ENCODE measurements at places on chromosomes 3 and 15.

GRCh38 chr3:139948467-139948866 is 13.5 kb downstream of the CLSTN2 start:
- DNase-seq = no peak

DNA sequence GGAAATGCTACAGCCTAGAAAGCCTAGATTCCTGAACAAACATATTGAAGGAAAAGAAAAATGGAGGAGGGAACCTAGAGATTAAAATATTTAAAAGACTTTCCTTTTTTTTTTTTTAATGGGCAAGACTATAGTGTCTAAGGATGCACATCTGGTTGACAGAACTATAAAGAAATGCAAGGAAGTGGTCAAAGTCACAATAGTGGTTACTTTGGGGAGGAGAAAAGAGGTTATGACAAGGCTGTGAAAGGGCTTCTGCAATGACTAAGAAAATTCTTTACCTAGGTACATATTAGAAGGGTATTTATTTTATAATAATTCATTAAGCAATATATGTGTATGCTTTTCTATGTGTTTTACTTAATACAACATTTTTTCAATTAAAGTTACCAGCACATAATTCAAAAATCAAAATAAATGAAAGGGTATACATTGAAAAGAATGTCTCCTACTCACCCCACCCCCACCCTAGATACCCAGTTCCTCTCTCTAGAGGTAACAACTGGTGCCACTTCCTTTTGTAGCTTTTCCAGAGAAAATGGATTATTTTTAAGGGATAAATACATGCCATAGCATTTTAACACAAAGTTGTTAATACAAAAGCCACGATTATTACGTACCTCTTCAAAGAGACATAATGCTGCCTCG is 70.1 kb downstream of the HERC1 start:
- DNase-seq = no peak

GRCh38 chr15:29037997-29038705 is 152.4 kb downstream of the APBA2 start:
- no peak for DNase-seq

GRCh38 chr3:14879211-14879874 is 60.6 kb downstream of the FGD5 start:
- no peak for DNase-seq

DNA sequence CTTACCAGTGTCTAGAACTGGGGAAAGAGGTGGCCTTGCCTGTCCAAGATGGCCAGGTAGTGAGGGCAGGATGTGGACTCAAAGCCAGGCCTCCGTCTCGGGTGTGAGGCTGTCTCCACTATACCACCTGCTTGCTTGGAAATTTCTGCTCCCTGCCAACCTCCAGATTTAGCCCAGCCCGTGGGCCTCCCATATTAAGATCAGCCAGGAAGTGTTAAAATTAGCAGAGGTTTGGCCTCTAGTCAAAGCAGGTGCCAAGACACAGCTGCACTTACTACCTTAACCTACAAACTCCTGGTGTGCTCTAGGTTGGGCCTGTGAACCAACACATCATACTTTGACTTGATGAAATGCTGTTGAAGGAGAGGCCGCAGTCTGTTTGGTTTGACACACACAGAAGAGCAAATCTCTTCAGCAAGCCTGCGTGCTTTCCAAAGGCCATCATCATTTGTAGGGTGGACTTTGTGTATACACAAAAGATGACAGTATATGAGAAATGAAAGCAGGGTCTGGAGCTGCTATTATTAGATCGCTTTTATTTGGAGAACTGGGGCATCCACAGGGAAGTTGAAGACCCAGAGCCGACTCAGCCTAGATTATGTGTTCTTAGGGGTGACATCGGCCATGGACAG is 206.5 kb downstream of the XXYLT1 start:
- no peak for DNase-seq

DNA sequence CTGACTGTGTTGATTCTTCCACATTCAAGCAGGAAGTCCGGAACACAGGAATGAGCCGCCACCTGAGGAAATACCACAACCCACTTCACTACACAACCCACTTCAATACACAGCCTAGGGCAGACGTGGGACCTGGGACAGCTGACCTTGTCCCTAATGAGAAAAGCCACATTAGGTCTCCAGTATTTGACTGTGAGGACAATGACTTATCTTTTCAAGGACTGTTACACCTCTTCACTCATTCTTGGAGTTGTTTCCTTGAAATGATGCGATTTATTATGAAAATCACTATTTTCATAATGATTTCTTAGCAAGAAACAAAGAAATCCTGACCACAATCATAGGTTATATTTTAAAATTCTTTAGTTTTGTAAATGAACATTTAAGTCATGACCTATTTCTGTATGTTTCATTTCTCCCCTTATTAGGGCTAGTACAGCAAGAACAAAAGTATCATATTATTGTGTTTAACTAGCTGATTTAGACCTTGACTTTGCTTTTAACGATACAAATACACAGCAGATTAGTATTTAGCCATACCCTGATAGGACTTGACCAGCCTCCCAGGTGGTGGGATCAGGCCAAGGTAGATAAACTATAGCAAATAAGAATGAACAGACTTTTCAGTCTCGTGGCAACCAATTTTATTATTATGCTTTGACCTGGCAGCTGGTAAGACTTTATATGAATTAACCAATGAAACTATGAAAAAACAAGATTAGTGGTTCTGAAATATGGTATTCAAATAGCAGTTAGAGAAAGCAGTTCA is 6.0 kb downstream of the RAB27A start:
- no peak for DNase-seq

GRCh38 chr15:57079446-57079845 is 161.0 kb downstream of the TCF12 start:
- DNase-seq = no peak

DNA sequence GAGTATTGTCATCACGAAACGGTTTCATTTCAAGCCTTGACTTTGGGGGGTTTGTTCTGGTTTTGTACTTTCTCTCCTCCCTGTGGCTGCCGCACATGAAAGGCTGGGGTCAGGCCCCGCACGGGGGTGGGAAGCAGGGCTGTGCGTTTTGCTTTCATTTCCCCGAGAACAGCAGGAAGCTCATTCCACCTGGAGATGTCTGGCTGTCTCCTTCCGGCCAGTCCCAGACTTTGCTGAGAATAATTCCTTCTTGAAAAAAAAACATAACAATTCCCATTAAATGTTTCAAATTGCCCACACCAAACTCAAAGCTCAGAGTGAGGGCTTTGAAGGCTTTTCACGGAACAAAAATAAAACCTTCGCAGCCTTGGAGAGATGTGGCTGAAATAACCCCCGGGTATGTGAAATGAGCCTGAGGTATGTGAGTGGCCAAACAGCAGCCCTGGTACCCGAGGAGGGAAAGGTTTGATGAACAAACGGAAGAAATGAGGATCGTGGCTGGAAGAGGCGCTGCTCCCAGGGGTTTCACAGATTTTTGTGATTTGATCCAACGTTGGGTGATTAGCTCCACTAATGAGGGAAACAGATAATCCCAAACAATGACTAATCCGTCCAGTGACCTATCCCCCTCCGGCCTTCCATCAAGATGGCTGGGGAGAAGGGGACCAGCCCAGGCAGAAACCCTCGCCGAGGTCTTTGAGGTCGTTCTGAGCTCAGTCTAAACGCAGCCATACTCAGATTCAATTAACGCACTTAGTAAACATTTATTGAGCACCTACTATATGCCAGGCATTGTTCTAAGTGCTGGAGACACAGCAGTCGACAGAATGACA is 126.9 kb upstream of the MEF2A start:
- no peak for DNase-seq

GRCh38 chr3:75049533-75049932 is 435.1 kb upstream of the CNTN3 start:
- no peak for DNase-seq

- DNase-seq = no peak
These were observed 13.4 kb upstream of the ARPIN start for GRCh38 chr15:89926158-89926557.

DNA sequence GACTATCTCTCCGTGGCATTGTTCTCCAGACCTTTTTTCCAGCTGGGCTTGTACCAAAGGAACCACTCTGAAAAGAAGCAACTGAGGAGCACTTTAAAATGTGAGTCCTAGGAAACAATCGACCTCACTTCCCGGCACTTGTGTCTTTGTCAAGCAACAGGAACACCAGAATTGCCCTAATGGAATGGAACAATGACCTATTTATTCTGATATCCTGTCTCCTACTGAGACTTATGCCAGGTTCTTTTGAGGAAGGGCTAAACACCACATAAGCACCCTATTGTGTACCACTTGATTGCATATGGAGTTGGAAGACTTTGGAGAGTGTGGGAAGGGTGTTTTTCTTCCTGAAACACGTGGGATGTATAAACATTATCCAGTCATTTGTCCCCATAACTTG is 56.8 kb upstream of the TGFBR2 start:
- no peak for DNase-seq

DNA sequence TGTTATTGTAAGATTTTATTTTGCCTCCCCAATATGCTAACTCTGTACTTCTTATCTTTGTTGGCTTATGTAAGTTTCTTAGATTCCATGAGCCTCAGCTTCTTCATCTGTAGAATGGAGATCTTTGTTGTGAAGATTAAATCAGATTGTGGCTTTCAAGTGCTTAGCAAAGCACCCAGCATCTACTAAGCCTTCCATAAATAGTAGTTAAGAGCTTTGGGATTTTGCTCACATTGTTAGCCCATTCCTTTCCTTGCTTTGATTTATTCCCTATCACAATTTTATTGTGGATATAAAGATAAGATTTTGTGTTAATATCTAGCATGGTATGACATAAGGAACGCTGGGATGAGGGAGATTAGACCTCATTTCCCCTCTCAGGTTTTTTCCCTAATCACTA is 501.4 kb downstream of the PYDC2 start:
- DNase-seq = no peak

- no peak for DNase-seq
These were observed 133.0 kb downstream of the FBLN2 start for GRCh38 chr3:13681931-13682330.

DNA sequence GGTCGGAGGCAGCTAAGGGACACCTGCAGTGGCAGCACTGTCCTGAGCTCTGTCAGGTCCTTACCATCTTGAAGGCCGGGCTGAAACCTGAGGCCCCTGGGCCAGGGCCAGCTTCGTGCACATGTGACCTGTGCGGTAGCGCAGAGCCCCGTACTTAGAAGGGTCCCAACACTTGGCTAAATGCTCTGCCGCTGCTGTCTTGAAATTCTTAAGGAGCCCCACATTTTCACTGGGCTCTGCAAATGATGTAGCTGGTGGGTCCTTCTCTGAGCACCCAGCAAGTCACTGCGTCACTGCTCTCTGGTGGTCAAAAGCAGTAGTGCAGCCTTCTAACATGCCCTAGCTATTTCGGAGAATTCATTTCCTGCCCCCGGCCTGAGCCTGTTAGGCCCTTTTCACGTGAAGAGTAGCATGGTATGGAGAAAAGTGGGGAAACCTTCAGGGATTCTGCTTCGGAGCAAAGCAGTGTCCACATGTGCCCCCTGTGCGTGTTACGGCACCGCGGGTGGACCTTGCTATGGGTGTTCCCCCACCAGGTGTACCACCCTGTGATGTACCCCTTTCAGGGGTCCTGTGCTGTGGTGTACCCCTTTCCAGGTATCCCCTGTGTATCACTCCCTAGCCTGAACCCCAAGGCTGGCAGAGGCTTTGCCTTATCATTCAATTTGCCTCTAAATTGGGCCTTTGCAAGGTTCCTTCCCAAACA is 79.7 kb downstream of the TMEM266 start:
- DNase-seq = peak; percentile 89

- DNase-seq = no peak
These were observed 12.5 kb upstream of the FBLN2 start for GRCh38 chr3:13536432-13536831.

DNA sequence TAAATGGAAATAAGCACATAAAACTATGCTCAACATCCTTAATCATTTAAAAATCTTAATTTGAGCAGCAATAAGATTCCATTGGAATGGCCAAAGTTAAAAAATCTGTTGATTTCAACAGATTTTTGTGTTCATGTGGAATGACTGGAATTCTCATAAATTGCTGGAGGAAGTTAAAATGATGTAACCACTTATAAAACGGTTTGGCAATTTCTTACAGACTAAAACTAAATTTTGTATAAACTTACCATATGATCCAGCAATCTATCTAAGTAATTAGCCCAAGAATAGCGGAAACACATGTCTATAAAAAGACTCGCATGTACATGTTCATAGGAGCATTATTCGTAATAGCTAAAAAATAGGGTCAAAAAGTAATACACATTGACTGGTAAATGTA is 1713.6 kb downstream of the SI start:
- no peak for DNase-seq

DNA sequence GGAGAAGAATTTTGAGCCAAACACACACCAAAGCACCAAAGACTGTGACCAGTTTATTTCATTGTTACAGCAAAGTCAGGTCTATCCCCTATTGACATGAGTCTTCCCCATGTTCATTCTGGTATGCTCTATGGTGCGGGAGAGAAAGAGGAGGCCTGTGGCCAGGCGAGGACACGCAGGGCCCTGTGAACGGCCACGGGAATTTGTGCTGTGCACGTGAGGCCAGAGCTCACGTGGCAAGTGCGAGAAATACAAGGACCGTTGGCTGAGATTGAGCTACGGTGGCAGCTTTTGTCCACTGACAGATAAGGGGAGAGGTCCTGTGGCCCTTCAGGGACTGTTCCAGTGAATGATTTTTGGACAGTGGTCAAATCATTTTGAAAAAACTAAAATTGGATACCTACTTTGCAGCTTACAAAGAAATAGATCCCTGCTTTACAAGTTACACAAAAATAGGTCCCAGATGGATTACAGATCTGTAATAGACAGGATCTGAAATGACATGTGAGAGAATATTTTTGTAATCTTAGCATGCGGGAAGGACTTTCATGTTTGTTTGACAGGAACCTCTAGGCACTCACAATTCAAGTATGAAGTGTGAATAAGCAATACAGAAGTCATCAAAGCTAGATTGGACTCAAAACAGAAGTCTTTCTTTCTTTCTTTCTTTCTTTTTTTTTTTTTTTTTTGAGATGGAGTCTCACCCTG is 9.2 kb downstream of the ZSCAN2 start:
- no peak for DNase-seq

GRCh38 chr3:106342386-106342785 is 473.6 kb upstream of the CBLB start:
- DNase-seq = no peak

GRCh38 chr15:44087578-44088465 is 107.2 kb downstream of the FRMD5 start:
- DNase-seq = no peak

GRCh38 chr3:38317192-38317759 is 29.3 kb upstream of the XYLB start:
- no peak for DNase-seq

DNA sequence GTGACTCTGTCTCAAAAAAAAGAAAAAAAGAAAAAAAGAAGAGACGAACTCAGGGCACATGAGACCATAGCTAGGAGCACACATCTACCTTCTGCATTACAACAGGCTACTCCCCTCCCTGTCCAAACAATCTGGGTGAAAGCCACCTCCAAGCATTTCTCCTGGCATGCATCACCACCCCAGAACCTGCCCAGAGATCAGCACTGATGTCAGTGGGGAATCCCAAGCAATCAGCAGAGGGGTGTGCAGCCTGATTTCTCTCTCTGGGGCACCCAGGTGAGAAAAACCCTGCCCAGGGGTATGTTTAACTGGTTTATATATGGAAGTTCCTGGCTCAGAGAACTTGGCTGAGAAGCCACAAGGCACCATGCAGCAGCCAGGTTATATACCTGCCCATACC is 59.4 kb downstream of the CDC25A start:
- no peak for DNase-seq

GRCh38 chr3:143313893-143314188 is 194.3 kb downstream of the CHST2 start:
- no peak for DNase-seq

- DNase-seq = no peak
These were observed 682.6 kb upstream of the NECTIN3 start for GRCh38 chr3:110389005-110389404.

GRCh38 chr3:159185443-159186050 is 383.7 kb downstream of the MFSD1 start:
- DNase-seq = no peak
